ENCODE measurements at places on chromosomes 2 and 18.

- DNase-seq, result no peak
Observed at GRCh38 chr2:210072493-210072892, 70.1 kb downstream of the RPE start.

GRCh38 chr2:144467502-144468137 lies 52.3 kb downstream of the ZEB2 start:
- DNase-seq, result no peak

DNA sequence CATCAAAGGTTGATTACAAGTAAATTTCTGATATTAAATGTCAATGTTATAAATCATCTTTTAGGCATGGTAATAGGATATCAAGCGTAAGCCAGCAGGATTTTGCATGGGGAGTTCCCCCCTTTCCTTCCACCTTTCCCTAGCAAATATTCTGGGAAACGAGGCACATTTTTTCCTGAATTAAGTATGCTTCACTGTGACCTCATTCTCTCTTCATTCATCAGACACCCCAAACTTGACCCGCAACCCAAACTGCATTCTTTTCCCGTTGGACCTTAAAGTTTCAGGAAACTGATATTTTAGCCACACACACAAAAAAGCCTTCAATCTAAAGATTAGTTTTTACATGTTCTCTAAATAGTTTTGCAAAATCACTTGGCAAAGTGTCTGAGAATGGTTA lies 214.5 kb upstream of the CTAGE1 start:
- DNase-seq, result no peak

GRCh38 chr2:188235364-188235763 lies 56.3 kb upstream of the GULP1 start:
- no peak for DNase-seq

DNA sequence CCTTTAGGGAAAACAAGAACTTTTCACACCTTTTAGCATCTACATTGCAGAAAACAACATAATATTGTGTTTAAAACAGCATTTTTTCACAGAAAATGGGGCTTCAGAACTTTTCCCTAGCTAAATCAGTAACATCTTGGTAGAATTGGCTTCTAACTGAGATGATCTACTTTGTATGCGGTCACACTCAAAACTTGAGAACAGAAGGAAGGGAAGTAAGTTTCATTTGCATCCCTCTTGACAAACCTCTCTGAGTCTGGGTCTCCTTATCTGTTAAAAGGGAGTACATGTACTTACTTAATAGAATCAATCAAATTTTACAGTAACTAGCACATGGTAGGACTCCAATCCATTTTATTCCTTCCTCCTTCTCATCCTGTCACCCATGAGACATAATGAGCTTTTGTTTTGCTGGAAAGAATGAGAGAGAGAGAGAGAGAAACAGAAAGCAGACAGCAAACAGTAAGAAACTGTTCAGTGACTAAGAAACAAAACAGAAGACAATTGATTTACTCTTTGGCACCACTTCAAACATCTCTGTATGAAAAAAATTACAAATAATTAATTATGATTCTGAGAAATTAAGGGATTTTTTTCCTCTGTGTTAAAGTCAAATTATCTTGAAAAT lies 387.3 kb downstream of the SATB2 start:
- no peak for DNase-seq

GRCh38 chr18:78376046-78376445 lies 603.6 kb upstream of the SALL3 start:
- no peak for DNase-seq

- DNase-seq, result no peak
Observed at GRCh38 chr18:26003356-26003755, 87.1 kb downstream of the SS18 start.

DNA sequence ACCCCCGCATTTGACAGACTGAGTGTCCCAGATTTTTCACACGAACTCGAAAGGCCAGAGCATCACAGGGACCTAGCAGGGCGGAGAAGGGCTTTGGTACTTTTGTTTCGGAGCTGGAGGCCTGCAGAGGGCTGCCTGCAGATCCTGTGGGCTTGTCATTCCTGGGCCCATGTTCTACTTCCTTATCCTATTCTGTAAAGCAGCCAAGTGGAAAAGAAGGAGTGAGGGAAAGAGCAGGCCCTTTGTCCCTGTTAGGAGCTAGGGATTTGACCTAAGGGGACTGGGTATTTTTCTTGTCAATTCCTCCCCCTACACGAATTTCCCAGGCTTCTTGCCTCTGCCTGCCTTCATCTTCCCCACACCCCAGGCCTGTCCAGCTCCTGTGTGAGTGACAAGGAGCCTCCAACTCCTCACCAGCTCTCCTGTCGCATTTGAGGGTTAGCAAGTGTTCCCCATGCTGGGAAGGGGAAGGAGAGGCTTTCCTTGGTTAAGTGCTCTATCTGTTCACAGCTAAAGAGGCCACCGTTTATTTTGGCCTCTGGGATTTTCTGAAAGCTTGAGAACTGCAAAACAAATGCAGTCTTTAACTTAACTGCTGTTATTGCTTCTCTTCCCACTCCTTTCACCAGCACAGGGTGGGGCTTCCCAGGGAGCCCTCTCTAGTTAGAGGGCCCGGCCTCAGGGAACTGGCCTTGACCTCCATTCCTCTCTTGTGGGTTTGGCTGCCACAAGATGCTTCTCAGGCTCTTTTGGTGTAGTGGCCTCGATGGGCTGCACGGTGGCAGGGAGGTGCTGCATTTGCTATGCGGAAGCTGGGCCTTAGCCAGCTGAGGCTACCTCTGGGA lies 61.2 kb downstream of the SGPP2 start:
- no peak for DNase-seq

GRCh38 chr2:62972601-62973000 lies 78.0 kb upstream of the OTX1 start:
- no peak for DNase-seq

GRCh38 chr2:167187049-167187727 lies 298.9 kb downstream of the XIRP2 start:
- DNase-seq, result no peak

DNA sequence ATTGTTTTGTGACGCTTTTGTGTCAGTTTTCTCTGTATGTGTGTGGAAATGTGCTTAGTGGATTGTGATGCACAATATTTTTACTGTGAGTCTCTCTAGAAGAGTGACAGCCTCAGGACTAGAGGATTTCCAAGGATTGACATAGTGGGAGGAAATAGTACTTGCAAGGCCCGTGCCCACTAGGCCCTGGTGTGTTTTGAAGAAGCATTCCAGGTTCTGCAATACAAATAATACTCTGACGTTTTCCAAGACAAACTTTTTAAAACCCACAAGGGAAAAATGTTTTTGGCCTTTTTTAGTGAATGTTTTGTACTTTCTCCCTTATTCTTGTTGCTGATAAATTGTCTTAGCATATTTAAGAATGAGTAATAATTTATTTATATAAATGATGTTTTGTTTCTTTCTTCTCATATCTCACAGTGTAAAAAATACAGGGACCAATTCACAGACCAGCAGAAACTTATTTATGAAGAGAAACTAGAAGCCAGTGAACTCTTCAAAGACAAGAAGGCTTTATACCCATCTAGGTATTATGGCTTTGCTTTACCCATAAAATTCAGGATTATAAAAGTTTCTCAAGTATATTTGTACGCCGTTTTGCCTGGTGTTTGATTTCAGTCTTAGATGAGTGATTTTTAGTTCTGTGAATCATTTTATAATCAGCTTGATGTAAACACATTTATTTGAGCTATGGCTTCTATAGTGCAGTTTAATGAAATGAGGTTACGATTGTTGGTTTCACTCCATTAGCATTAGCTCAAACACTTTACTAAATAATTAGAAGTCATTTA lies 165.6 kb downstream of the MYO1B start:
- no peak for DNase-seq

DNA sequence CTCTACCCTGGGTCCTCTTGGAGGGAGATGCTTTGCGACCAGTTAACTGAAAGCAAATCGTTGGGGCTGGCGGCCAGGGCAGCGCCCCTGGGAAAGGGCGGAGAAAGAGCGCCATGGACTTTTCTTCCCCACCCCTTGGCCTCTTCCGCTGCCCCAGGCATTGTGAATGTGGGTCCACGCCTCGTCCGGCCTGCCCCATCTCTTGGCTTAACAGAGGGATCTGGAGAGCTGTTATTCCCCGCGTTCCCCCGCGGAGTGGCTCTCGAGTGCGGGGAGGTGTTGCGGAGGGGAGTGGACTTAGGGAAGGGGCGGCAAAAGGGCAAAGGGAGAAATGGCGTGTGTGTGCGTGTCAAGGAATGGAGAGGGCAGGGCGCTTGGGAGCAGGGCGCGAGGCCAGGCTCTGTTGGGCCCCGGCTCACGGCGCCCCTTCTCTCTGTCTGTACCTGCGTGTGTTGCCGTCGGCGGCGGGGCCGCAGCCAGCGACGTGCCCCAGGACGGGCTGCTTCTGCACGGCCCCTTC lies 6.6 kb downstream of the EMX1 start:
- DNase-seq, result no peak

- DNase-seq, result no peak
Observed at GRCh38 chr2:68388358-68388757, 23.3 kb downstream of the PLEK start.

- no peak for DNase-seq
Observed at GRCh38 chr2:113077921-113078320, 10.2 kb downstream of the IL1F10 start.

DNA sequence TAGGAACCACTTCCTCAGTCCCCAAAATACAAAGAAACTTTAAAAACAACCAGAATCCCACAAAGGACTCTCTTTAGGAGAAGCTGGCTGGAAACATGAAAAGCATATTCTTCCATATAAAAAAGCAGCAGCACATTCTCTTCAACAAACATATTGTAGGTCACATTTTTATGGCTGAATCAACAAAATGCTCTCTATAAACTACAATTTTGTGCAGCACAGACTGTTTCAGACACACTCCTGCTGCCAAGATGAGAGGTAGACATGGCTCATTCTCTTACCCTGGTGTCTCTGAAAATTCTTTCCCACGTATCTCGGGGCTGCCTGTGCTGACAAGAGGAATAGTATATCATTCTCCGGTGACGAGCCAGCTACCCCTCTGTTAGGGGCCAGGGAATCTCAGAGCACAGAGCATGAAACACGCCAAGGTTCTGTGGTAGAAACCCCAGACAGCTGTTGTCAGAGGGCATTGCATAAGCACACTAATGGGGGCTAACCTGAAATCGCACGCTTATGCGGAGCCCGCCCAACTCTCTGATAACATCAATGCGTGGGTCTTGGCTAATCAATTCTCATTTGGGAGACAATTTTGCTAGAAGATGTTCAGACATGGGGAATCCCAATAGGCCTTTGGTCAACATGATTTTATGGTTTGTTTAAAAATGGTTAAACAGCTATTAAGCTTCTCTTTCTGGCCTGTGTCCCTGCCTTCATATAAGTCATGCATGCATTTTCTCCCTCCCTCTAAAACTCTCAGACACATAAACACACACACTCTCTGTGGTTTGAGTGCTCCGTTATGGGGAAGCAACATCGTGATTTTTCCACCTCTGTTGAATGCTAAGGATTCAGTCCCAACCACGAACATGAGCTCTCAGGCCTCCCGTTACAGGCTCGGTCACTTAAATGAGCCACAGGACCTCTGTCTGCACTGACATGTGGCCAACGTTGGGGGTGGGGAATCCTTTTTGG lies 177.5 kb downstream of the INO80D start:
- DNase-seq, result no peak

- DNase-seq, result no peak
Observed at GRCh38 chr2:159714247-159714930, 2.1 kb downstream of the MARCHF7 start.

- no peak for DNase-seq
Observed at GRCh38 chr2:29921560-29921915, at the start of gene ALK. Gene ALK, minus strand, starts transcription at chr2:29921586. Its CDS starts 927 bp downstream, at chr2:29920659.

DNA sequence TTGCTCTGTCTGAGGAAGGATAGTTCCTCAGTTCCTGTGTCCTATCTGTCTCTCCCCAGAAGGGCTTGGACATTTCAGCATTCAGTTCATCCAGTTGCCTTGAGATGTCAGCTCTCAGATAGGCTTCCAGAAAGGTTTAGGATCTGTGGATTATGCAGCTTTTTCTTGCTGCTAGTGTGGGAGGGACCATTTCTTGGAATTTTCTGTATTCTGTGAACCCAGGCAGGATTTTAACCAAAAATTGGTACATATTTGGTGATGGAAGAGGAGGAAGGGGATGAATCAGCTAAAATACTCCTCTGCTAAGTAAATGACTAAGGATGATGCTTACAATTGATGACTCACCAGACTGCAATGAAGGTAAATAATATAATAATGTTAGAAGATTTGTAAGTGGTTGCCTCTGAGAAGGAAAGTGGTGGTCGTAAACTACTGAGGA lies 58.6 kb upstream of the DOCK10 start:
- no peak for DNase-seq

DNA sequence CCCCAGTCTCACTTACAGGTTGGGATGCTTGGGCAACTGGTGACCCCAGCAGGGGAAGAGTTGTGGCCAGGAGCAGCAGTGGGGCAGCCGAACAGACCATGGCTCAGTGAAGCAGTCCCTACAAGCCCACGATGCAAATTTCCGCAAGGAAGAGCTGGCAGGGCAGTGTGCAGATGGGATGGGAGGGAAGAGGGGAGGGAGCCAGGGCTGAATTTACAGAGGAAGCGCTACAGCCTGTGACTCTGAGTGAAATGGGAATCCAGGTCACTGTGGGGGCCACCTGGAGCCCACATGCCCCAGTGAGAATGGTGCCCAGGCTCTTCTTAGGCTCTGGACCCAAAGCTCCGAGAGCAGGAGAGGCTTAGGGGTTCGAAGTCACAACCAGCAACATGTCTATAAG lies 27.0 kb upstream of the SELENOI start:
- no peak for DNase-seq

DNA sequence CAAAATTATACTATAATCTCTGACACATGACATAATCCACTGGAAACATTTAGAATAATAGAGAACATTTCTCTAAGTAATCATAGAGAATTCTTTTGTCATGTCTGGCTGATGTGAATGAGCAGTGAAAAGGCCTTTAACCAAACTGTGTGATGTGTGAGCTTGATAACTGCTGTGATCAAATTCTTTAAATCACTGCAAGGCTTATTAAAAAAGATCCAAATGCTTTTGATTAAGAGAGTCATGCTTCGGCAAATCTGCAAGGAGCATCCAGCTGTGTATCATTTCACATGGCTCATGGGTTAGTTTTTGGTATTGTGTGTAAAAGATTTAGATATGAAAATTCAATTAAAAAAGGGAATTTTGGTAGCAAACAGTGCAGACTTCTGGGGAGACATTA lies 58.6 kb upstream of the TFPI start:
- DNase-seq, result no peak

GRCh38 chr2:189498205-189498604 lies 56.9 kb downstream of the WDR75 start:
- DNase-seq, result no peak

DNA sequence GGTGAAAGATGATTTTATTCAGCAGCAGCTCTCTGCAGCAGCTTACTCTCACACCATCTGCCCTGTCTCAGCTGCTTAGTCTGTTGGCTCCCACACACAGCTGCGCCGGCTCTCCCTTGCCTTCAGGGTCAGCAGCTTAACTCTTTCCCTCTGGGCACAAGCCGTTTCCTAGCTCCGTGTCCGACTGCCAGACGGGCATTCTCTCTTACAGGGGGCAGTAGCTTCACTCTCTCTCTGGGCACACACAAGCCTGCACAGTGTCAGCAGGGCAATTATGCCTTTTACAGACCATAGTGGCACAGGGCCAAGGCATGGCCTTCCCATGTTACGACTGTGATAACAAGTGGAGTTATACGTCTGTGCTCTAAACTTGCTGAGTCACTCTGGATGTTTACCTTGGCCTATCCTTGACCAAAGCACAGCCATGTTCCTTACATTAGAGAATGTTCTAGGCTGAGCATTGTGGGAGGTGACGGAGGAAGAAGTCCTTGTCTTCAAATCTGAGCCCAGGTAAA lies 31.7 kb downstream of the PCARE start:
- DNase-seq, result no peak

GRCh38 chr2:104938231-104938941 lies 84.5 kb downstream of the POU3F3 start:
- no peak for DNase-seq

Measured in effector memory CD4-positive, alpha-beta T cell (primary cell).